ENCODE measurements at places on chromosomes 7 and 10.

DNA sequence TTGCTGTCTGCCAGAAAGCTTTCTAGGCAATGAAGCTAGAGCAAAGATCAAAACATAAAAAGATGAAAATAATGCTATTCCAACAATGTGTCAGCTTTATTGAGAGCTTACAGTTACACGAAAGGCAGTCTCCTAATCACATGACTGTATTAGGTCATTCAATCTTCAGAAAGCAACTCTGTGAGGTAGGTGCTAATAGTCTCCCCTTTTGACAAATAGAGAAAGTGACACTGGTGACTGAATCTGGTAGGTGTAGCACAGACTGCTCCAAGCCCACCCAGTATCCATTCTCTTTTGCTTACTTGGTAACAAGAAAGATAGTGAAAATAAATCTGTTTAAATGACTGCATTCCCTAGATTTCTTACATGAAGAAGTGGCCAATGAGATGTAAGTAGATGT is 58.8 kb downstream of the DGKB start:
- no peak for DNase-seq

DNA sequence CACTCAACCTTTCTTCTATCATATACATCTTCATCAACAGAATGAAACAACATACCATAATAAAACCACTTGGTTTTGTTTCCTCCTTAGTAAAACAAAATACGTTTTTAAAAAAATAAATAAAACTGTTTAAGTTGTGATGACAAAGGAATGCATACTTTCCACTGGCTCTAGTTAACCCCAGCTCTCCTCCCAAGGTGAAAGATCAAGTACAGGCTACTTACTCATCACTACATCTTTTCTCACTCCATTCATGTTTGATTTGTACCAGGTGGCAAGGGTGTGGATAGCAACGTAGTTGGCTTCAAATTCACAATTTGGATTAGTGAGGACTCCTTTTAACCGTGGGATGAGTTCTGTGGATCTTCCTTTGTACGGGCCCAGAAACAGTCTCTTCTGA is 14.7 kb downstream of the OGA start:
- DNase-seq: no peak

- DNase-seq: peak; percentile 53
These were observed 860 bp downstream of the EXOC6 start for GRCh38 chr10:92849234-92849525.

GRCh38 chr7:539731-540411 is 20.2 kb upstream of the PDGFA start:
- peak; percentile 16 for DNase-seq

DNA sequence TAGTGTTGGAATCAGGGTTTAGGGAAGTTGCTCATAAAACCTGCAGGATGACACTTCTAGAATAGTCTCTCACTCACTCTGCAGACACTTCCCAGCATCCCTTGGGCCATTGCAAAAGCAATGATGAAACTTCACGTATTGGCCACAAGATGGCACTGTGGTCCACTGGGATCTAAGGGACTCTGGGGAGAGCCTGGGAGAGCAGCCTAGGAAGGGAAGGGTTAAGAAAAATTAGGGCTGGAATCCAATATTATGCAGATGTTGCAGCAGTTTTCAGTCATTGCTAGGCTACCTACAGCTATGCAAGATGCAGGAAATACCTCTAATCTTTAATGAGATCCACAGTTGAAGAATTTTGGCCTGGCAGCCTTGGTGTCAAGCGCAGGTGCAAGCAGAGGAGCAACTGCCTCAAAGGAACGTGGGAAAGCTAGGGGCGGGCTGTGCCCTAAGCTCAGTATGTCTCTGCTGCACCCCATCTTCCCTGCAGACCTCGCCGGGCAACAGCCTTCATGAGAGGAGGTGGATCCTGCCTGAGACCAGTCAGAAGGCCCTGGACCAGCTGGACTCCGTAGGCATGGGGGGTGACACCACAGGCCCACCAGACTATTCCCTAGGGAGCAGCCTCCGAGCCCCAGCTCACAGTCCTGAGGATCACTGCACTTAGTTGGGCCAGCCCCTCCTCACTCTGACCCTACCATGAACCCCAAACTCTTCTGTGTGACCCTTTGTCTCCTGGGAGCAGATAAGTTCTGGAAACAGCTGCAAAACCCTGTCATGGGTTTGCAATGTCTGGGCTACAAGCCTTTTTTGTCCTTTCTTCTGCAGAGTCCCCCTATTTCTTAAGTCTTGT is 127.9 kb upstream of the PRSS58 start:
- peak; percentile 87 for DNase-seq

DNA sequence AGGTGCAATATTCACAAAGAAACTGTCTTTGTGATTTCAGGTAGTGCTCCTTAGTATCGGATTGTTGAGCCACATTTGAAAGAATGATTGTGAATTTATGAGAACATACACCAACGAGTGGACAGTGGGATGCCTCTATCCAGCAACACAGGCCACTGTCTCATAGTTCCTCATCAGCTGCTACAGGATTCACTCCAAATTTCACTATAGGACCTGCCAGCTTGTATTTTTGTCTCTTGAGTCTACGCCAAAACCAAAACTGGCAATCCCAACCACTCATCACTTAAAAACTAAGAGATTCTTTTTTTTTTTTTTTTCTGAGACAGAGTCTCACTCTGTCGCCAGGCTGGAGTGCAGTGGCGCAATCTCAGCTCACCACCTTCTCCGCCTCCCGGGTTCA is 964.5 kb downstream of the CNTNAP2 start:
- no peak for DNase-seq

DNA sequence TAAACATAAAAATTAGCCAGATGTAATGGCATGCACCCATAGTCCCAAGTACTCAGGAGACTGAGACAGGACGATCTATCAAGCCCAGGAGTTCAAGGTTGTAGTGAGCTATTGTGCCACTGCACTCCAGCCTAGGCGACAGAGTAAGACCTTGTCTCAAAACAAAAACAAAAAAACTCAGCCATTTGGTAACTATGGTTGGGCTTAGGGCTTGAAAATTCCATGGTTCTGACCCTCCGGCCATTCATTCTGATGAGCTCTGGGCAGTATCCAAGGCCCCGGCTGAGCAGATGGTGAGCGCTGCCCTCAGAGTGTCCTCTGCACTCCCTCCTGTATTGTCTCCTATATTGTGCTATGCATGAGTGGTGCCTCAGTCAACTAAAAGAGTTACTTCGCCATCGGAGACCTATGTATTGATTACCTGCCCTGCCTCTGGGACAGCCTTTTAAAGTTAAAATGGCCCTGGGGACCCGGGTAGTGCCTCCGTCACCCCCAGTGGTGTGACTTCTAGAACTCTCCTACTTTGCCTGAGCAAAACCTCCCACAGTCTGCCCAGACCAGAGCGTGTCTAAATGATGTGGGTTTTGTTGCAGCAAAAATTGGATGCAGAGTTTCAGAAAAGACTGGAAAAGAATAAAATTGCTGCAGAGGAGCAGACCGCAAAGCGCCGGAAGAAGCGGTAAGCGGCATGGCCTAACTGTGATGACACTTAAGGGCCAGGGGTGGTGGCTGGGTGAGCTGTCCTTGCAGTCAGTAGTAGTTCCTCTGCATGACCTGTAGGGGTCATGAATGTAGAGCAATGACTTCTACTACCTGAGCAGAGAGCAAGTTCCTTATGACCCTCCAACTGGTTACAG is 8.1 kb downstream of the PRKRIP1 start:
- peak; percentile 74 for DNase-seq

GRCh38 chr7:9231630-9232121 is 798.3 kb downstream of the NXPH1 start:
- no peak for DNase-seq

DNA sequence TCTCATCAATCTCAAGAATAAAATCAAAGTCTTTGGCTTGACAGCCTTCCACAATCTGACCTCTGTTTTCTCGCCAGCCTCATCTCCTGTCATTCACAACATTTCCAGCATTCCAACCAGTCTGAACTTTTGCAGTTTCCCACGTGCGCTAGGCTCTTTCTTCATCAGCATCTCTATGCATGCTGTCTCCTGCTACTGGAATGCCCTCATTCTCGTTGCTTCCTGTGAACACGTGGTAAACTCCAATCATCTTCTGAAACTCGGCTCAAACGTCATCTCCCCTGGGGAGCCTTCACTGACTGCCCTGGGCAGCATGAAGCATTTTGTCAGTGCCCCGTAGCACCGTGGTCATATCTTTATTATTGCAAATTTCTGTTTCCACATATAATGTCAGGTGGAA is 12.2 kb upstream of the RSBN1L start:
- no peak for DNase-seq

- no peak for DNase-seq
These were observed 93.3 kb upstream of the GDF10 start for GRCh38 chr10:47206449-47207280.

- no peak for DNase-seq
These were observed 35.3 kb downstream of the ABCB5 start for GRCh38 chr7:20650782-20651181.

- DNase-seq: peak; percentile 92
These were observed 11.2 kb downstream of the CTBP2 start for GRCh38 chr10:125149036-125149679.

DNA sequence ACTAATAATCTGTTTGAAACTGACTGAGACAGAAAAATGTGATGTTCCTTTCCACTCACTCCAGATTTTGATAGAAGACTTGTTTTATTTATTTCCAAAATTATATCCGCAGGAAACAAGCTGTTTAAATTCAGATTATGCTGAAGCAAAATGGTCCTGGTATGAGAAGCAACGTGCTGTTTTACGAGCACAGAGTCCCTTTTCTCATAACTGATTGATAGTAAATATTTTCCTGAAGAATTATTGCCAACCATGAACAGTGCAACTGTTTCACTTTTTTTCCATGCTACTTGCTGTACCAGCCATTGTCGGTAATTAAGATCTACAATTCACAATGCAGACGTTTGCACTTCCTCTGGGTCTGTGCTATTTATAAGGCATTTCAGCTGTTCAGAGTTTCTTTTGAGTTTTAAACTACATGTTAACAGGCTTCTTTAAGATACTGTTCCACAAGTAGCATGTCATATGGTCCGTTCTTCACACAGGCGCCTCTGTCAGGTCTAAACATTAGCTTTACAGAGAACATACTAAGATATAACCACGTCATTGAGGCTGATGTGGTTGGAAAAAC is 103.8 kb downstream of the POLL start:
- DNase-seq: no peak

DNA sequence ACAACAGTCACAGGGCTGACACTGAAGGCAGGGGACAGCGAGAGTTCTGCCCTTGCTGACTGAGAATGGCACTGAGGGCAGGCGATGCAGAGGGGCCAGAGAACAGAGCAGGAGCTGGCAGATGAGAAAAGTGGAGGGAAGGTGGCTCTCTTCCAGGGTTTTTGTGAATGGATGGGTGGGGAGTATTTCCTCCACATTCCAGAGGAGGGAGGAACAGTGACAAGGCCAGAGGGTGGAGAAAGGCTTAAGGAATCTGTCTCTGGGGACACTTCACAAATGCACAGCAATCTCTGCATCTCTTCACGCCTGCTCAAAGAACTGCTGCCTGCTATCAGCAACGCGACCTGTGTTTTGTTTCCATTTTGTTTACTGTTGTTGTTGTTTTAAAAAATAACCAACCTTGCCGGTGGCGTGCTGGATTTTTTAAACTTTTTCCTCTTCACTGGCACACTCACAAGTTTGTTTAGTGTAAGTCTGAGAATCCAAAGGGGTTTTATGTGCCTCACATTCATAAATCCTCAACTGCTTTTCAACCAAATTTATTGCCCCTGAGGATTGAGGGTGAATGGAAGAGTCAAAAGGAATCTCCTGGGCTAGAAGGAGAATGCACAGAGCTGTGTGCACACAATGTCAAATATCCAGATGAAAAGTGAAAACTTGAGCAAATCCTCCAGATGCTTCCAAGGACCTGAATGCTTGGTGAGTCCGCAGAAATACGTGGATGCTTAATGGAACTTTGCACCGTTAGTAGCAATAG is 129.3 kb downstream of the GLI3 start:
- no peak for DNase-seq

DNA sequence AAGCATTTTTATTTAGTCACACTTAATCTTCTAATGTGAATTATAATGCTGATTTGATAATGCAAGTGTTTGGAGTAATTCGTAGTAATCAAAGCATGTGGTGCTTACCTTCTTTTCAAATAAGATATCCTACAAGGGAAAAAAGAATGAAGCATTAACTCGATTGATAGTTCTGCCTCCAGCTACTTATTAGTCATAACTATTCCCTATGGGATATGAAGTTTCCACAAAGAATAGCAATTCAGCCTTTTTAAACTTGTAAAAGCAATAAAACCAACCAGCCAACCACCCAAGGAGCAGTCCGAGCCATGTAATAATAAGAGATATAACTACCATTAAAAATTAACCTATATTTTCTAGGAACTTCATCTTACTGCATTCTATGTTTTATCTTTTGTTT is 11.6 kb downstream of the COL28A1 start:
- DNase-seq: no peak

DNA sequence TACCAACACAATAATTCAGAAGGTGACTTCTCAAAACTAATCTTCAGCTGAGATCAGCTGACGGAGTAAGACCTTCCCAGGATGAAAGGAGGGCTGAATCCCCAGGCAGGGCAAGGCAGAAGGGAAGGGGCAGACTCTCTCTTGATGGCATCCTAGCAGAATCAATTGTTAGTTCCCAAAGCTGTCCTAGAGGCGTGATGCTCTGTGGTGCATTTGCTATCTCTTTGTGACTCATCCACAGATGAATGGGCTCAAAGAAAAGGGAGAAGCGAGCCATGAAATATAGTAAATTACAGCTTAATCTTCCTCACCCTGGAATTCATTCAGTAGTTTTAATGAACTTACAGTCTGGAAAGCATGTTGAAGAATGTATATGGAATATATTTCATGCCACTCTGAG is 37.2 kb downstream of the PDE1C start:
- no peak for DNase-seq

- no peak for DNase-seq
These were observed 609.7 kb downstream of the TNS3 start for GRCh38 chr7:46972205-46972604.

- no peak for DNase-seq
These were observed 106.6 kb upstream of the TNS3 start for GRCh38 chr7:47688311-47689100.

DNA sequence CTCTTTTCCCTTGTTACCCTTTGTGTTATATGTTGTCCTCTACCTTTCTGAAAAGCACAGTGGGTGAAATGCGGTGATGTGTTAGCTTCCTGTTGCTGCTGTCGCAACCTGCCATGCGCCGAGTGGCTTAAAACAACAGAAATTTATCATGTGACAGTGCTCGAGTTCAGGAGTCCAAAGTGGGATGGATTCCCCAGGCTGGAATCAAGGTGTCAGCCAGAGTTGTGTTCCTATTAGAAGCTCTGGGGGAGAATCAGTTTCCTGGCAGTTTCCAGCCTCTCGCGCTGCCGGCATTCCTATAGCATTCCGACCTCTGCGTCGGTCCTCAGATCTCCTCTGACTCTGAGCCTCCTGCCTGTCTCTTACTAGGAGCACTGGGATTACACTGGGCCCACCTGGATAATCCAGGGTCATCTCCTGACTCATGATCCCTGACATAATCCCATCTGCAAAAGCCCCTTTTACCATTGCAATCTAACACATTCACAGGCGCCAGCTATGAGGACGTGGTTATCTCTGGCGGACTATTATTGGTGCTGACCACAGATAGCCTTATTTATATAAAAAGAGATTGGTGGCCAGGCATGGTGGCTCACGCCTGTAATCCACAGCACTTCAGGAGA is 207.5 kb downstream of the CUX1 start:
- no peak for DNase-seq

GRCh38 chr7:152411389-152411788 is 24.4 kb downstream of the KMT2C start:
- no peak for DNase-seq
